Bronchial smooth muscle cell (primary cell): ENCODE measurements at places on chromosomes 1 and 21. TPM values are rescaled to one million over a fixed set of nuclear protein-coding genes. Genes with fewer than 3 reads are reported as not detected.

Gene GJA4
- total RNA-seq = not detected in 2 replicates

Gene TMEM125
- total RNA-seq = not detected in 2 replicates

Gene PLPPR5
- total RNA-seq = under 0.01 TPM in 2 replicates

Gene SAMD13
- total RNA-seq = 0.94 and 1.1 TPM in 2 replicates

Gene PSMD4
- 342 and 409 TPM in 2 replicates for total RNA-seq

Gene EVA1C
- total RNA-seq = 2.9 and 6.8 TPM in 2 replicates

Gene INKA2
- 0.63 and 0.77 TPM in 2 replicates for total RNA-seq

Gene SPRR2G
- total RNA-seq = not detected in 2 replicates

Gene PPIAL4G
- total RNA-seq = under 0.01 TPM in 1 of 2 replicates, not detected in the other

Gene TMOD4
- not detected in 2 replicates for total RNA-seq

Gene ROR1
- 5.2 and 6.9 TPM in 2 replicates for total RNA-seq

Gene FCRL2
- total RNA-seq = not detected in 2 replicates

Gene STUM
- total RNA-seq = not detected in 2 replicates

Gene TCP10L
- 0.32 and 0.34 TPM in 2 replicates for total RNA-seq

Gene LRRC71
- total RNA-seq = not detected in 2 replicates

Gene LTN1
- total RNA-seq = 11.8 and 18.4 TPM in 2 replicates

Gene FAM72A
- 3.3 and 3.4 TPM in 2 replicates for total RNA-seq

Gene CHML
- total RNA-seq = 2.5 and 4.1 TPM in 2 replicates

Gene CELSR2
- total RNA-seq = 0.34 and 0.63 TPM in 2 replicates

Gene PER3
- 7.0 and 7.6 TPM in 2 replicates for total RNA-seq
